ENCODE measurements at places on chromosomes 5 and 9.

DNA sequence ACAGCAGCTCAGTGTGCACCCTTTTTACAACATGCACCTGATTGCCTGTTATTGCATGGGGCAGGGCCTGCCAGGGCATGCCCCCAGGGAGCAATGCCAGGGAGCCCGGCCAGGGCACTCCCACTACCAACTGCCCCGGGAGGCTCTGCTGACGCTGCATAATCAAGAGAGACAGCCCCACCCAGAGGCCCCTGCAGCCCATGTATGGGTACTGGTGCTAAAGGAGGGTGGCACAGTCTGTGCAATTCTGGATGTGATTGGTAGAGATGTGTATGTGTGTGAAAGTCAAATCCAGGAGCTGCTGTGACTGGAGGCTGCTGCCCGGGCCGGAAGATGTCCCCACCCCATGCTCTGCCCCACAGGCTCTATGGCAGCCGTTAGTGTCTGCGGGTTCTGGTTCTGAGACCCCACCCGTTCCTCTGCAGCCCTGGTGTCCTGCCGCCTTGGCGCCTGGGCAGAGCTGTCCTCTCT lies 3.9 kb upstream of the NEURL1B start:
- H3K27me3 ChIP-seq = no peaks in the 10 kb centered on the region
- H3K36me3 ChIP-seq = no peaks in the 10 kb centered on the region
- H3K27ac ChIP-seq = peak overlapping the region; percentile 70
- H3K4me1 ChIP-seq = peaks cover 49% of the 10 kb centered on the region
- no peak overlapping the region for H3K4me3 ChIP-seq

- no peaks in the 10 kb centered on the region for H3K36me3 ChIP-seq
- H3K27ac ChIP-seq = no peak overlapping the region
- no peak for DNase-seq
- H3K4me1 ChIP-seq = peaks cover 26% of the 10 kb centered on the region
- H3K4me3 ChIP-seq = peak overlapping the region; percentile 68
These were observed 3.8 kb upstream of the DMRT3 start for GRCh38 chr9:972501-973294.

DNA sequence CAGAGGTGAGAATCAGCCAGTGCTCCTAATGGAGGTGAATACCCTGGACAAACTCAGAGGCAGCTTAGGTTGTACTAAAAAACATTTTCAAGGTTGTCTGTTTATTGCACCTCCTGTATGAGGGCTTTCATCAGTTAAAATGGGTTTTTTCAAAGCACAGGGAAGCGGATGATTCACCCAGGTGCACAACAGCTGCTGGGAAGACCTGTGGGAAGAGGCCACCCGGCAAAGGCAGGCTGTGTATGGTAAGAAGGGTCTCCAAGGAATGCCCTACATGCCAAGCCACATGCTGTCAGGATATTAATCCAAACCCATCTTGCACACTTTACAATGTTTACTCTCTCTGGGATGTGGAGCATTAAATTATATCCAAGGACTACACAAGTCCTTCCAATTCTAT lies 14.7 kb downstream of the SIL1 start:
- H3K27ac ChIP-seq = no peak overlapping the region
- no peak overlapping the region for H3K4me3 ChIP-seq
- peaks cover 56% of the 10 kb centered on the region for H3K4me1 ChIP-seq
- no peaks in the 10 kb centered on the region for H3K27me3 ChIP-seq

GRCh38 chr5:42634575-42634974 lies 122.0 kb upstream of the CCDC152 start:
- H3K4me3 ChIP-seq = no peak overlapping the region
- peaks cover 4% of the 10 kb centered on the region for H3K4me1 ChIP-seq
- no peak overlapping the region for H3K27ac ChIP-seq
- no peaks in the 10 kb centered on the region for H3K36me3 ChIP-seq
- DNase-seq = no peak

DNA sequence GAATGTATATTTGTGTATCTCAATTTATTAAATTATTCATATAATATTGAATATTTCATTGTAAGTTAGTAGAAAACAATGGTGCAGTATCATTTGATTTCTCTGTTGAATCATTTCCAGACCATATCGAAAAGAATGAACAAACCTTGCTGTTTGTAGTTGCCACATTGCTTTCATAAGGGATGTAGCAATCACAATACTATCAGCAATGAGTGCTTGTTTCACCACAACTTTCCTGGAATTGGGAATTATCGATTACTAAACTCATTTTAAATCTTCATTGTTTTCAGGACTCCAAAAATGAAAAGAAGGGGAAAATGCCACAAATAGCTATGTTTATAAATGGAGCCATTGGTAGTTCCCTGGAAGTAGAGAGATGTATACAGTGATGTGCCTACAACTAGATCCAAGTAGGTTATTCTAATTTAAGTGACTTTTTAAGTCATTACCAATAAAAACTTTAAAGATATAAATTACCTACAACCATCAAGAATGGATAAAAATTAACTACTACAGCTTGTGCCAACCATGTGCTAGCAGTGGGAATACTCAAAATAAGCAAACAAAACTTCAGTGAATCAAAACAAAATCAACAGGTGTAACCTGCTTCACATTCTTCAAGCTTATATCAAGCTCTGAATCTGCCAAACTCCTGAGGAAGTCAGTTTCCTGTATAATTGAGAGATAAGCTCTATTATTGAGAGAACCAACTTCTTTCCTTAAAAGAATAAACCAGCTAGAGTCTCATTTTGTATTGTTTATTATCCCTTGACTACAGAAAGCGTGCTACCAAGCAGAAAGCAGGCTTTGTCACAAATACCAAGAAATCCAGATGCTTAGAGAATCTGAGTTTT lies 358.6 kb downstream of the ADGRV1 start:
- no peak overlapping the region for H3K4me3 ChIP-seq
- H3K4me1 ChIP-seq = no peaks in the 10 kb centered on the region
- DNase-seq = no peak
- no peaks in the 10 kb centered on the region for H3K36me3 ChIP-seq
- H3K27me3 ChIP-seq = no peaks in the 10 kb centered on the region
- no peak overlapping the region for H3K27ac ChIP-seq

- peaks cover 22% of the 10 kb centered on the region for H3K4me1 ChIP-seq
- H3K27me3 ChIP-seq = no peaks in the 10 kb centered on the region
These were observed 125.3 kb upstream of the SLC44A1 start for GRCh38 chr9:105119156-105119555.

- no peaks in the 10 kb centered on the region for H3K36me3 ChIP-seq
- DNase-seq = no peak
- no peaks in the 10 kb centered on the region for H3K27me3 ChIP-seq
- no peaks in the 10 kb centered on the region for H3K4me1 ChIP-seq
These were observed 229.1 kb downstream of the SEC61B start for GRCh38 chr9:99451112-99451606.

DNA sequence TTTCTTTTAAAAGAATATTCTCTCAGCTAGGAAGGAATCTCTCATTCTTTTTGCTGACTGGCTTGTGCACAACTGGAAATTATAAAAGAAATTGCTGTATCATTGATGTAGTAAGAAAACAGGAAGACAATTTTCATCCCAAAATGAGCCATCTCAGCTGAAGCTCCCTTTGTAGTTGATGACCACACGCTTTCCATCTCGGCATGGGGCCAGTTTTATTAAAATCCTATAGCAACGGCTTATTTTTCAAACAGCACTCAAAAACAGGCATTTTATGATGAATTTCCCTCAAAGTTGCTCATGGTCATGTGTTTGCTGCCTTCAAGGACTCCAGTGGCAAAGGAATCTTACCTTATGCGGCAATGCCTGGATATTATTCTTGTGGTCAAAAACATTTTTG lies 62.4 kb upstream of the GLIS3 start:
- no peak overlapping the region for H3K27ac ChIP-seq
- H3K4me1 ChIP-seq = no peaks in the 10 kb centered on the region
- no peak overlapping the region for H3K4me3 ChIP-seq
- no peaks in the 10 kb centered on the region for H3K27me3 ChIP-seq
- no peak for DNase-seq

DNA sequence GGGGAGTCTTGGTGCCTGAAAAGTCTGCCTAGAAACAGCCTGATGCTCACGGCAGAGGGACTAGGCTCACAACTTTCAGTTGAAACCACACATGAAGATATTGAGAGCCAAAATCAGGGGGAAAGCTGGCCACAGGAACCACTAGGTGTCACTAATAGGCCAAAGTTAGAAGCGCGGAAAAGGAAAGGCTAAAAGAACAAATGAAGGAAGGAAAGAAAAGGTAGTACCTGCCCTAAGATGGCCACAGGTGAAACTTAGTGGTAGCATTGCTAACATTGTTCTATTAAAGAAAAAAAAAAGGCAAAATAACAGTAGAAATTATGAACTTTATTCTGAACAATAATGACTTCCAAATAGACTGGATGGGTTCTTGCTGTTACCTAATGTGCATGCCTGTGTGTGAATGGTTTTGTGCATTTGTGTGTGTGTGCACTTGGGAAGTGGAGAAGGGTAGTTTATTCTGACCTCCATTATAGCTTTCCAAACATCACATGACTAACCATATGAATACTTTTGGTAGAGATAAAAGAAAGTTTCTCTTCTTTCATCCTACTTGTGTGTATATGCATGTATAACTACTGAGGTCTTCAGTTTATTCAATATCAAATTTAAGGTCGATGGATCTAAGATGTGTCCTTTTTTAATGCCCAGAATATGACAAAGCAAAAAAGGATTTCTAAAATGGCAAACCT lies 2.1 kb upstream of the RFESD start:
- no peaks in the 10 kb centered on the region for H3K27me3 ChIP-seq
- peaks cover 29% of the 10 kb centered on the region for H3K4me1 ChIP-seq
- H3K27ac ChIP-seq = no peak overlapping the region
- H3K36me3 ChIP-seq = no peaks in the 10 kb centered on the region
- DNase-seq = no peak

DNA sequence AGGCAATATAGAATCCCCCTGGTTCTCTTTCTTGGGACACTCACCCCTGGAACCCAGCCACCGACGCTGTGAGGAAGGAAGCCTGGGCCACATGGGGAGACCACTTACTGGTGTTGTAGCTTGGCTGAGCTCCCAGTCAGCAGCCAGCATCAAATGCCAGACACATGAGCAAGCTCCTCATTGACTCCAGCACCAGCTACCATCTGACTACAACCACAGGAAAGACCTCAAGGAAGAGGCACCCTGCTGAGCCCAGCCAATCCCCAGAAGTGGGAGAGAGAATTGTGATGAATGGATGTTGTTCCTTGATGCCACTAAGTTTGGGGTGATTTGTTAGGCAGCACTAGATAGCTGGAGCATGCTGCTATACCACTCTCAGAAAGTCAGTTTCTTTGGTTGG lies 36.0 kb downstream of the BNIP1 start:
- H3K27me3 ChIP-seq = no peaks in the 10 kb centered on the region
- no peaks in the 10 kb centered on the region for H3K4me1 ChIP-seq
- DNase-seq = no peak
- no peaks in the 10 kb centered on the region for H3K36me3 ChIP-seq
- H3K4me3 ChIP-seq = no peak overlapping the region

- no peak for DNase-seq
- no peak overlapping the region for H3K27ac ChIP-seq
- no peaks in the 10 kb centered on the region for H3K27me3 ChIP-seq
- H3K4me1 ChIP-seq = peaks cover 11% of the 10 kb centered on the region
These were observed 59.8 kb downstream of the NREP start for GRCh38 chr5:111697215-111697614.

DNA sequence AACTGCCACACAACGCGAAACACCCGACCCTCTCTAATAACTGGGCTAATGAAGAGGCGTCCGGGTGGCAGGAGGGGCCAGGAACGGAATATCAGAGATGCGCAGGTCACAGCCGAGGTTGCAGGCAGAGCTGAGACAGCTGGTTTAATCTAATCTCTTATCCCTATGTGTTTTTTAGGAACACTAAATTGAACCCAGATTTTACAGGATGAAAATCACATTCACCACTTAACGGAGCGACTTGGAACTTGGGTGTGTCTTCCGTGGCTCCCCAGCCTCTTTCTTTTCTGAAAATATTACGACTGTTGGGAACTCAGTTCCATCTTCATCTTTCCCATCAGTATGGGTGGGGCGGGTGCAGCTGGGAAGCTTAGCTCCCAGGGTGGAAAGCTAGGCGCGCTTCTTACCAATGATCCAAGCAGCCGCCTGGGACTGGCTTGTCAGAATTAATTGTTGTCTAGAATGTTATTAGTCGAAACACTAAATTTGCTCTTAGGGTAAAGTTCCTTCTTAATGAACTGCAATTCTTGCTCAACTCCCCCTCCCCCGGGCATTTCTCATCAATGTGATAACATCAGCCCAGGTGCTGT lies 92.5 kb downstream of the IRX2 start:
- no peak overlapping the region for H3K4me3 ChIP-seq
- no peak for DNase-seq
- no peaks in the 10 kb centered on the region for H3K27me3 ChIP-seq
- H3K4me1 ChIP-seq = no peaks in the 10 kb centered on the region
- no peaks in the 10 kb centered on the region for H3K36me3 ChIP-seq

GRCh38 chr5:107564931-107565372 lies 105.8 kb downstream of the EFNA5 start:
- no peaks in the 10 kb centered on the region for H3K36me3 ChIP-seq
- DNase-seq = no peak
- H3K27me3 ChIP-seq = no peaks in the 10 kb centered on the region
- peaks cover 48% of the 10 kb centered on the region for H3K4me1 ChIP-seq
- no peak overlapping the region for H3K4me3 ChIP-seq

GRCh38 chr5:88756953-88757352 lies 126.0 kb downstream of the MEF2C start:
- no peak overlapping the region for H3K27ac ChIP-seq
- peaks cover under 1% of the 10 kb centered on the region for H3K36me3 ChIP-seq
- no peaks in the 10 kb centered on the region for H3K27me3 ChIP-seq
- no peak for DNase-seq
- no peaks in the 10 kb centered on the region for H3K4me1 ChIP-seq

DNA sequence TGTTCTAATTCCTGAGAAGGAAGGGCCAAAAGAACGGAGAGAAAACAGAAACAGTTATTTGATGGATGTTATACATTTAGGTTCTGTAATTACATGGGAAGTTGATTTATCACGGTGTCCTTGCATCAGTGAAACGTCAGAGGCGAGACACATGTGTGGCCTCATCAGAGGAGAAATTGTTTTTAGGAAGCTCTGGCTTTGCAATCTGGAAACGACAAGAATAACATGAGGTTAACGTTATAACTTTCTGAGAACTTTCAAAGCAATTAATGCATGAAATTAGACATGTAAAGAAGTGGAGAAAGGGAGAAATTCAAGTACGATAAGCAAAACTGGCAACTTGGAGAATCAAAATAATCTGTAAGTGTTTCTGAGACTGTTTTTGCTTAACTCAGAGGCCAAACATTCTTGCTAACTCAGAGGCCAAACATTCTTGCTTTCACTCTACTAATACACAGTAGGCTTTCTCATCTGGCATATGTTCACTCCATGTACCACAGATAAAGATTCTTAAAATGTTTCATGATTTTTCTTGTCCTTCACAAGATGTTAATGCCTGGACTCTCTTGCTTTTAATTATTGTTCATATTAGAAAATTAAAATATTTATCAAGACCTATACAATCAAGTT lies 933.0 kb downstream of the TLE4 start:
- H3K4me1 ChIP-seq = no peaks in the 10 kb centered on the region
- no peak overlapping the region for H3K4me3 ChIP-seq
- no peaks in the 10 kb centered on the region for H3K36me3 ChIP-seq
- H3K27ac ChIP-seq = no peak overlapping the region
